Glutamatergic neuron (in vitro differentiated cells): ENCODE measurements at places on chromosomes 7 and 10. TPM values are rescaled to one million over a fixed set of nuclear protein-coding genes. Genes with fewer than 3 reads are reported as not detected.

AFAP1L2 gene
- total RNA-seq, result 1.9 TPM

DNA sequence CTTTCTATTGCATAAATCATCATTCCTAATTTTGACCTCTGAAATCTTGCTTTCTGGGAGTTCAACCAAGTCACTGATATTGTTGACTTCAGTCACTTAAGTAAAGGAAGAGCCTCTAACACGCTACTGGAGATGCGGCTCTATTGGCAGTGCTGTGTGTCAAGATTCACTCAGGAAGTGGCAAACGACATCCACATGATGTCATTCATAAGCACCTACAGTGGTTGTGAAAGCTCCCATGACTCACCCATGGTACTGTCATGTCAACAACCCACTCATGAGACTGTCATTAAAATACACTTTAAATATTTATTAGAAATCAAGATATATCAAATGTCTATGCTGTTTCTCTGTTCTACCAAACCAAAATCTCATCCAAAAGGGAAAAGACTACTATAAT lies 52.5 kb upstream of the LHFPL3 start:
- no peak for DNase-seq

DNA sequence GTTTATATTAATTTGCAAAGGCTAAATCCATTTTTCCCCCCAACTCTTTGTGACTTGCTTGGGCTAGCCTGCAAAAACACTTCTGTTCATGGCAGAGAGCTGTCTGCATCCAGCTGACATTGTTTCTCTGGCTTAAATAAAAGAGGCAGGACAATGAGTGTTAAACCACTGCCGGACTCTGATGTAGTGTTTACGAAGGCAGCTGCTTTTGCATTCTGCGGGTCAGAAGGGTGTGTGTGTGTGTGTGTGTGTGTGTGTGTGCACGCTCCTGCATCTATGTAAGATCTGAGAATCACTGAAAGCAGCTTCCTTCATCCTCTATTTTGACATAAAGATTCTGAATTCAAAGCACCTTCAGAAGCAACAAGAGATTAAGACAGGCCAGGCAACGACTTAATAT lies 28.3 kb downstream of the NRP1 start:
- DNase-seq, result no peak

- no peak for DNase-seq
Measured at GRCh38 chr10:35452171-35452570, 115.9 kb downstream of the CCNY start.

DNA sequence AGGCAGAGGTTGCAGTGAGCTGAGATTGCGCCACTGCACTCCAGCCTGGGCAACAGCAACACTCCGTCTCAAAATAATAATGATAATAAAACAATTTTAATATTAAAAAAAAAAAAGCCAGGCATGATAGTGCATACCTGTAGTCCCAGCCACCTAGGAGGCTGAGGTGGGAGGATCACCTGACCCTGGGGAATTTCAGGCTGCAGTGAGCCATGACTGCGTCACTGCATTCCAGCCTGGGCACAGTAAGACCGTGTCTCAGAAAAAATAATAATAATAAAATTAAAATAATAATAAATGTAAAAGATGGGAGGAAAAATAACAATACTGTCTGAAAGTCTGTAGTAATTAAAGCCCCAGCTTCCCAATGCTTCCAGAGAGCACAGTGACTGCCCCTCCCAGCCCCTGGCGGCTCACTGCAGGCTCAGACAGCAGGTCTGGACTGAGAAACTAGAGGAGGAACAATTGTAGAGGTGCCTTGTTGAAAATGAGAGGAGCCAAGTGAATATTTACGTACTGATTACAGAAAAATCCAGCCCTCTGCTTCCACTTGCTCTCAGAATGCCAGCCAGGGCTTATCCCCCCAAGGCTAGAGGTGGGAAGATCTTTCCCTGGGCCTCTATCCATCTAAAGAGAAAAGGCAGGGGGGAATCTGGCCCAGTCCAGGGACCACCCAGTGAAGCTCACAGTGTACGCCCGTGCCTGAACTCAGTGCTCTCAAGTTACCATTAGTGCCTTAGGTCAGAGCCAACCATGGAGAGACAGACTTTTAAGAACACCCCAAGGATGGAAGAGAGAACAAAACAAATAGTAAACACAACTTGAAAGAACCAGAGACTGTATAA lies 112.8 kb downstream of the PARD3 start:
- DNase-seq, result no peak
